ENCODE measurements at places on chromosomes 3 and 15.
A peak's percentile ranks its signal among the peaks of the same experiment; 100 is the strongest.

- no peak for DNase-seq
These were observed 224.4 kb downstream of the RYR3 start for GRCh38 chr15:33535135-33535534.

- no peak for DNase-seq
These were observed 155.0 kb downstream of the RSRC1 start for GRCh38 chr3:158264894-158265293.

DNA sequence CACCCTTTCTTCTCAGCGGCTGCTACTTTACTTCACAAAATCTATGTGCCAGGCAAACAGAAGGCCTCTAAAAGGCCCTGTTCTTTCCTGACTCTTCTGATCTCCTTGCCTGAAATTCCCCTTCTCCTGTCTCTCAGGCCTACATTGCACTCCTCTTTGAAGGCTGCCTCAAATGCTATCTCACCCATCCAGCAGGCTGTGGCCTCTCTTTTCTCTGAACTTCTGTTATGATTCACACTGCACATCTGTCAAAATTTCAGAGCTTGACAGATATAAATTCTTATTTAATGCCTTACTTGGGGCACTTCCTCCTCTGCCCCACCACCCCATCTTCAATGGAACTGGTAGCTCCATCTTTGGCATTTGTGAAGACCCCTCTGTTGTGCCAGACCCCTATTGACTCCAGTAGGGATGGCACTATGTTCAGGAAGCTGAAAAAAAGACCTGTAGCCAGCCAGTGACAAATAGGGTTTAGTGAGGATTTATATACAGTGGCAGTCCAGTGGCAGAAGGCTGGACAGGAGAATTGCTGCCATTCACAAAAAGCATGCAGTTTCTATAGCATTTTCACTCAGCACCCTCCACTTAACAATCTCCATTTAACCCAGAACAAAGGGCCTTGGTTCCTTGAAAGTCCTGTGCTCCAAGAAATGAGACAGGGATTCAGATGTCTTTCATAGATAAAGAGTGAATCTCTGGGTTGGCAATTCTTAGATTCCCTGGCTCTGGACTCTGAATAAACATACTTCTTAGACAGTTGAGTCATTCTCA, 415.8 kb upstream of the GRM7 start:
- DNase-seq: no peak

GRCh38 chr15:39774688-39775267, 7.9 kb downstream of the FSIP1 start:
- DNase-seq: no peak

DNA sequence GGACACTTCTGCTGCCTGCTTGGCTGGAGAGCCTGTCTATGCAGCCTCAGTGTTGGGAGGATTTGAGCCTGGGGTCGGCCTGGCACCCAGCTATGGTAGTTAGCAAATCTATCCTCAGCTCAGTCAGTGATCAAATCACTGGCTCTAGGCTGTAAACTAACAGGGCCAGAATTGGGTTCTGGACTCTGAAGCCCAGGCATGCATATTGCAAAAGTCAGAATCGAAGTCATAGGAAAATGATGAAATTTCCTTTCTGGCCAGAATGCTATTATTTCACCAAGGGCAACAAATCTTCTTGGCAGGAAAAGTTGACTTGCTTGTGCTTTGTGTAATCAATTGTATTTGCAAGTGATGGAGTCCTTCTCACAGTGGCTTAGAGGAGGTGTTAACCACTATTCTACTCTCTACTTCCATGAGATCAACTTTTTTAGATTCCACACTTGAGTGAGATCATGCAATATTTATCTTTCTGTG, 482.6 kb upstream of the TPRG1 start:
- DNase-seq: no peak

DNA sequence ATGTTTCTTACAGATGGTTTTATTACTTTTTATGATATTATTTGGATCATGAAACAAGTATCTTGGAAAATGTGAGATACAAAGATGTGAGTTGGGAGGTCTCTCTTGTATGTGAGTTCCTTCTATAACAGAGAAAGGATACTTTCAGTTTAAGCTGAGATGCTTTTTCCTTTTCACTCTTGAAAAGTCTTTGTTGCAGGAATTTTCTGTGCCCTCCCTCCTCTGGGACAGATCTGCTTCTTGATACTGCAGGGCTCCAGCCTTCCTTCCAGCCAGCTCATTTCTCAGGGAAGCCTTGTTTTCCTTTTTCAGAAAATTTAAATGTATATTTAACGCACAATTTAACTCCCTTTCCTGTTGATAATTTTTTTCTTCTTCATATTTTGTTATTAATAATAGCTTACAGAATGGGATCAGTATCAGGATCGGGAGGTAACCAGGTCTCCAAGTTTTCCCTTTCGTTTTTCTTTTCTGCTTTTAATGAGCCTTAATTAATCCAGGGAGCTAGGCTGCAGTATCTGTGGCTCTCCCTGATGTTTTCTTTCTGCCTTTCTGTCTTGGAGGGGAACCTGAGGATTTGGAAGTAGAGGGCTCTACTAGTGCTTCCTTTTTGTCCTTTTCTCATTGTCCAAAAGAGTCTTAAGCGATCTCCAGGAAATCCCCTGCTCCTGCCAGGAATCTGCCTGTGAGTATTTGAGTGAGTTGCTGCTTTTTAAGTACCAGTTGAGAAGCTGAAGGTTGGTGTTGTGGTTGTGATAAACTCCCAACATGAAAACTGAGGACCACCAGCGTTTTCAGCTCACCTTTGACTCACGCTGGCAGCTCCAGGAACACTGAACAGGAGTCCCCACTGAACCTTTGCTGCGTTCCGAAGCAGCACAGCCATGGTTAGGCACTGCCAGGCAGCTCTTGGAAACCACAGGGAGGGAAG, 105.7 kb downstream of the IGF1R start:
- DNase-seq: peak; percentile 14

DNA sequence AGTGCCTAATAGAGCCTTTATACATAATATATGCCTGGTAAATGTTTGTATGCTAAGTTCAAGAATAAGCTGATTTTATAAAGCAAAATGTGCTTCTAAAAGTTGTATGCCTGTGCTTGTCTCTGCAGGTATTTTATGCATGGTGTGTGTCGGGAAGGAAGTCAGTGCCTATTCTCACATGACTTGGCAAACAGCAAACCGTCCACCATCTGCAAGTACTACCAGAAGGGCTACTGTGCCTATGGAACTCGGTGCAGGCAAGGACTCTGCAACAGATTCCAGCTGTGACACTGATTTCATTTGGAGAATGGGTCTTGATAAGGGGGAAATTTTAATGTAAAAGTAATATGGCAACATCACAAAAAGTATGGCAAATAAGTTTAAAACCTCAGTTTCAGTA, 11.9 kb downstream of the MKRN2 start:
- DNase-seq: no peak

DNA sequence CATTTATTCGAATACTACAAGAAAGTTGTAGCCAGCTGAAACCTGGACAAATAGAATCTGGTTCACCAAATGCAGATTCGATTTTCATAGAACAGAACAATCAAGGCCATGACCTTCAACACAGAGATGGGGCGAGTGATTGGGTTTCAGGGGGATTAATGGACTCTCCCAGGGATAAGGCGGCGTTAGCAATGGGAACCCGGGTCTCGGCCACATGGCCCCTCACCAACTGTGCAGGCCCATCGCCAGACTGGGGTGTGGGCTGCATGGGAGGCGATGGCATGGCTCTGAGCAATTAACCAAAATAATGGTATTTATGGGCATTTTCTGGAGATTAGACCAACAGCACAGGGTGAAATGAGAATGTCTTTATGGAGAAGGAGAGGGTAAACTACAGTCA, 34.2 kb downstream of the VGLL4 start:
- DNase-seq: no peak

DNA sequence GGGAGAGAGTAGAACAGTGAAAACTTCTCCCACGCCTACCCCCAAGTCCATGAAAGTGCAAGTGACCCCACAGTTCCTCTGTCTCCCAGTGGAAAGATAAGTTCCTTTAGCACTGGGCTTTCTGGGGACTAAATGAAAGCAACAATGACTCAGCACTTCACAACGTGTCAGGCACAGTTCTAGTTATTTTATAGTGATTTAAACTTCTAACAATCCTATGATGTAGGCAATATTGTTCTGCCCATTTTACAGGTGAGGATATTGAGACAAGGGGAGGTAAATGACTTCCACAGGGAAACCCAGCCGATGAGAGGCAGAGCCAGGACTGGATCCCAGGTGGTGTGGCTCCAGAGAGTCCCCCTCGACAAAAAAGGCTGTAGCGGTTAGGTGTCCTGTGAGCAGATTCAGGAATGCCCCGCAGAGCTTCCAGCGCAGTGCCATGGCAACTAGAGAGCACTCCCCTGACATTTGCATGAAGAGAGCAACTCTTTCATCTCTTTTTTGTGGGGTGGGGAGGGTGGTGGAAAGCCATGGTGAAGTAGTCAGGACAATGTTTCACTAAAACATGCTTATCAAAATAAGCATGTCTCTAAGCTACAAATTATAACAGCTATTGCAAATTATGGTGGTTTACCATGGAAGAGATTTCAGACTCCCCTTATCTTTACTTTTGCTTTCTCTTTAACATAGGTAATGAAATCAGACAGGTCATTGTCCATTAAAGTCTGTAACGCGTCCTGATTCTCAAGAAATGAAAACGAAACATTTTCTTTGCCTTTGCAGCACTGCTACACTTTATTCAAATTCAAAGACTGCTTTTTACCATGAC, 62.1 kb downstream of the NR2F2 start:
- no peak for DNase-seq

GRCh38 chr3:39941931-39942330, 132.5 kb downstream of the MYRIP start:
- no peak for DNase-seq

DNA sequence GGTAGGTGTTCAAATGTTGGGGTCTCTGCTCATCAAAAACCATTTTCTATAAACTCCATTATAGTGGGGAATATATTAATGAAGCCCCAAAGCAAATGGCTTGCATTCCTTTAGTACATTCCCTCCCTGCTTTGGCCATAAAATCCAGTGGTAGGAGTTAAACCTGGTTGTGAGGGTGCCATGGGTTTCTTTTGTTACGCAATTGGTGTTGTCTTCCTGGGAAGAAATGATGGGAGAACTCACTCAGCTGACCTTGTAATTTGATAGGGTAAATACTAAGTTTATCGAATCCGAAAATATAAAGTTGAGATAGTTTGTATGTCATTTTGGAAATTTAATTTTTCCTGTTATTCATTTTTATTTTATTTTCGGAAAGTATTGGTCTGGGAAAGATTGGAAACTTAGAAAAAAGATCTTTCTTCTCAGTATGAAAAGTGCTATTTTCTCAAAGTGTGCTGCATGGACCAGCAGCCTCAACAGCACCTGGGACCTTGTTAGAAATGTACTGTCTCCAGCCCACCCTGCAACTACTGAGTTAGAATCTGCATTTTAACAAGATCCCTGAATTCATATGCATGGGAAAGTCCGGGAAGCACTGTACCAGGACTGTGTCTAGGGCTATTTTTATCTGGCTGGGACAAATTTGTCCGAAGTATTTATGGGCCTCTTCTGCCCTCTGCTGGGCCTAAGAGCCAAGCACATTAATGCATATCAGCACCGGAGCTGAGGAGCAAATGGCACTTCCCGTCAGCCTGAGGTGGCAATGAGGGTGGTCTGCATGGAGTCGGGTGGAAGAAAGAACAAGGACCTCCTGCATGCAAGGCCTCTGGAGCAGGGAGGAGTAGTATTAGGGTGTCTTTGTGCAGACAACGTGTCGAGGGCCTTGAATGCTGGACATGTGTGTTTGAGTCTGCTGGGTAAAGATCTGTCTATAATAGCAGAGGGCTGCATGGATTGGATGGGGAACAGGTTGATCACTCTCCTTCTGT, 54.7 kb downstream of the FAM81A start:
- DNase-seq: peak; percentile 74

DNA sequence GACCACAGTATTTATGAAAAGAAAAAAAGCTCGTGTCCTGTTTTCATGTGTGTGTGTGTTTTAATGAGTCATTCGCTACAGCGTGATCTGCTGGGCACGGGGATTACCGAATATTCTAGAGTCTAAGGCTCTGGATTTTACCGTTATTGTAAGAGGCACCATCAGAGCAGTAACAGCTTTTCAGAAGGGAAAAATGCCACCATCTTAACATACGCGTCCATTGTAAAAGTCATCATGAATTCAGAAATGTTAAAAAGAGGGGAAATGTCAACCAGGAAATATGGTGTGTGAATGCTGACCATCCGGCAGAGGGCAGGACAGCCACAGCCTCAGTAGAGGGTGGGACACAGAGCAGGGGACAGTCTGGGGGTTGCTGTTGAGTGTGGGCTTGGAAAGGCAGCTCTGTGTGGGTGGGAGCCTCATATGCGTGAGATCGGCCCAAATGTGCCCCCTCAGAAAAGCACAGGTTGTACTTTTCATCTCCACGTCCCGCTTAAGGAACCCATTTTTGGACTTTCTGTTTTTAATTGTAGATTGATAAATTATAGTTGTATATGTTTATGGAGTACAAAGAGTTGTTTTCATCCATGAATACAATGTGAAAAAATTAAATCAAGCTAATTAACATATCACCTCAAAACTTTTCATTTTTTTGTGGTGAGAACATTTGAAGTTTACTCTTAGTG, 69.6 kb downstream of the ASB7 start:
- DNase-seq: peak; percentile 67

GRCh38 chr3:61975199-61975598, 398.2 kb downstream of the FEZF2 start:
- DNase-seq: no peak

- DNase-seq: peak; percentile 97
These were observed 13.3 kb upstream of the PAQR9 start for GRCh38 chr3:142976621-142977398.

DNA sequence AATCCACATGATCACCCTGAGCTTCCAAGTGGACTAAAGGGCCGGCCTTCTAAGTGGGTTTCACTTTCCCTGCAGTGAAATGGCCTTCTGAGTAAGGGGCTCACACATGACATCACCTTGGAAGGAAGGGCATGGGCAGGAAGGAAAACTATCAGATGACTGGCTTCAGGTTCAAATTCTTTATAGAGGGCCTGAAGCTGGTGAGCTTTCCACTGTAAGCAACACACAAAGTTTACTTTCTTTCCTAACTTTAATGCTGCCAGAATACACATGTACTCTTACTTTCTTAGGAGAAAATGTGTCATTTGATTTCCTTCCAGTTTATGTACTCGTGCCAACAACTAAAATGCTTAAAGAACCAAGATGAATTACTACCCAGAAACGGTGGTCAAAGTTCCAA, 475.6 kb downstream of the FOXP1 start:
- no peak for DNase-seq

- DNase-seq: no peak
These were observed 16.5 kb downstream of the RAB11A start for GRCh38 chr15:65885668-65886218.

DNA sequence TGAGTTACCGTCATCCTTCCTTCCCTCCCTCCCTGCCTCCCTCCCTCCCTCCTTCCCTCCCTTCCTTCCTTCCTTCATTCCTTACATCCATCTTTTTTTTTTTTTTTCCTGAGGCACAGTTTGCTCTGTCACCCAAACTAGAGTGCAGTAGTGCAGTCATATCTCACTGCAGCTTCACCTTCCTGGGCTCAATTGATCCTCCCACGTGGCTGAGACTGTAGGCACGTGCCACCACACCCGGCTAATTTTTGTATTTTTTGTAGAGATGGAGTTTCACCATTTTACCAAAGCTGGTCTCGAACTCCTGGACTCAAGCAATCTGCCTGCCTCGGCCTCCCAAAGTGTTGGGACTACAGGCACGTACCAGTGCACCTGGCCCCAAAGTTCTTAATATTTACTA, 25.8 kb downstream of the USP3 start:
- no peak for DNase-seq
